ENCODE measurements at places on chromosomes 5 and 9.

GRCh38 chr9:122767817-122768216 lies 20.9 kb upstream of the OR5C1 start:
- DNase-seq, result no peak

DNA sequence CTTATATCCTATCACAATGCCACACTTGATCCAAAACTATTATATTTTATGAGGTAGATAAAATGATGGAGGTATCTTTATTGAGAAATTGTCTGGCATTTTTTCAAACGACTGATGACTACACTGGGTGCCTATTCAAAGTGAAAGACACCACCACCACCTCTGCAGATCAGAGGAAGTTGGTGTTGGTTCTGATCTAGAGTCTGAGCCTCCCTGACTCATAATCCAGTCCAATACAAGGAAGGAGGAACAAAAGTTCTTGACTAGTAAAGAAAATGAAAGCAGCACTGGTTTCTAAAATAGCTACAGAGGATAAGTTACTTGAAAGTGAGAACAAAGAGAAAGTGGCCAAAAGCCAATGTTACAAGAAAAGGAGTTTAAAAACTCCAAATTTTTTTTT lies 139.9 kb downstream of the RFX3 start:
- no peak for DNase-seq

- no peak for DNase-seq
Measured at GRCh38 chr9:130323051-130323745, 57.6 kb downstream of the HMCN2 start.

- no peak for DNase-seq
Measured at GRCh38 chr5:4258170-4258569, 662.5 kb downstream of the IRX1 start.

GRCh38 chr5:105619725-105620124 lies 2051.0 kb downstream of the EFNA5 start:
- DNase-seq, result no peak

GRCh38 chr9:136856079-136856476 lies 3.9 kb downstream of the MAMDC4 start:
- DNase-seq, result no peak

DNA sequence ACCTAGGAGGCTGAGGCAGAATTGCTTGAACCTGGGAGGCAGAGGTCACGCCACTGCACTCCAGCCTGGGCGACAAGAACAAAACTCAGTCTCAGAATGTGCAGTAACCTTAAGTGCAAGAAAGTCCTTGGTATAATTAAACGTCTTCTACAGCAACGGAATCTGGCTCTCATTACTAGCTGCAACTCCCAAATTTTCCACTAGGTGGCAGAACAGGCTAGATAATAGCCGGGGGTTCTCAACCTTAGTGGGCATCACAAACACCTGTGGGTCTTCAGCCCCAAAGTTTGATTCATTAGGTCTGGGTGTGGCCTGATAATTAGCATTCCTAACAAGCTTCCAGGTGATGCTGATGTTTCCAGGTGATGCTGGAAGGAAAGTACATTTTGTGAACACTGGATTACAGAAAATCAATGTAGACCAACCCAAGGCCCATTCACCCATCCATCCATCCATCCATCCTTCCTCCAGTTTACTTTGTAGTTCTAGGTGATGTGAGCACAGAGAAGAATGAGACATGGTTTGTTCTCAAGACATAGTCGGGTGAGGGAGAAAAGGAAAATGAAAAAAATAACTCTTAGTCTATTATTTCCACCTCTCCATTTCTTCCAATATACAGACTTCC lies 37.3 kb downstream of the FBXW2 start:
- DNase-seq, result peak; percentile 62

- DNase-seq, result no peak
Measured at GRCh38 chr5:56876327-56876726, 33.1 kb upstream of the SETD9 start.

- no peak for DNase-seq
Measured at GRCh38 chr5:33793276-33793675, 98.5 kb downstream of the ADAMTS12 start.

All from activated T-cell treated with anti-CD3 and anti-CD28 coated beads for 1 hour (primary cell).